ENCODE measurements at places on chromosomes 2 and 18. TPM values are rescaled to one million over a fixed set of nuclear protein-coding genes. Genes with fewer than 3 reads are reported as not detected.
A peak's percentile ranks its signal among the peaks of the same experiment; 100 is the strongest.

Gene DPP4
- total RNA-seq = 0.53 TPM

Gene CYP27A1
- 7.7 TPM for total RNA-seq

- DNase-seq = no peak
These were observed 69.9 kb upstream of the SMAD7 start for GRCh38 chr18:49020621-49021021.

DNA sequence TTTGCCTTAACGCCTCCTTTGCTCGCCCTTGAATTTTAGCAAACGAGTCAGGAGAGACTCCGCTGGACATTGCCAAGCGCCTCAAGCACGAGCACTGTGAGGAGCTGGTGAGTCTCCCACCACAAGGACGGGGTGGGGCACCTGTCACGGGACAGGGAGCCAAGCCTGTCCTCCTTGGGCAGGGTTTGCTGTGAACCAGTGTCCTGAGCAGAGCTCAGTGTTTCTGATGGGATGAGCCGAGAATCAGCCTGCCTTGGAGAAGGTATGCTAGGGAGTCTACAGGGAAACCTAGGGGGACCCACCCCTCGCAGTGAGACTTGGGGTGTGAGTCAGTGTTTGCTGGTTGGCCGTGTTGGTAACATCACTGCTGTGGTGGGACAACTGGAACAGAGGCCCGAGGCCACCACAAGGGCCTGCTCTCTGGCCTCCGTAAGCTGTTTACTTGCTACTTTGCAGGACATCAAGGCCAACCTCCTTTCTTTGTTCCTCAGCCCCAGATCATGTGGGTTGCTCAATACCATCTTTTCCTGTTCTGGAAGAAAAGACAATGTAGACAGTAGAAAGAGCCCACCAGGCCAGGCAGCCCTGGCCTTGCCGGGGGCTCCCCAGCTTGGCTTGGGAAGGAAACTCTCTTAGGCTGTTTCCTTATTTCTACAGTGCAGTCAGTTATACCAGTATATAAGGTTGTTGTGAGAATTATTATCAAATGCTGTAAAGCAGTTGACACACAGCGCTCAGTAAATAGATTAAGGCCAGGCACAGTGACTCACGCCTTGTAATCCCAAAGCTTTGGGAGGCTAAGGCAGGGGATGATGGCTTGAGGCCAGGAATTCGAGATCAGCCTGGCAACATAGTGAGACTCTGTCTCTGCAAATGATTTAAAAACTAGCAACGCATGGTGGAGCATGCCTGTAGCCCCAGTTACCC lies 42.4 kb downstream of the ITGB1BP1 start:
- peak; percentile 92 for DNase-seq

Gene DSG4
- total RNA-seq = not detected

DNA sequence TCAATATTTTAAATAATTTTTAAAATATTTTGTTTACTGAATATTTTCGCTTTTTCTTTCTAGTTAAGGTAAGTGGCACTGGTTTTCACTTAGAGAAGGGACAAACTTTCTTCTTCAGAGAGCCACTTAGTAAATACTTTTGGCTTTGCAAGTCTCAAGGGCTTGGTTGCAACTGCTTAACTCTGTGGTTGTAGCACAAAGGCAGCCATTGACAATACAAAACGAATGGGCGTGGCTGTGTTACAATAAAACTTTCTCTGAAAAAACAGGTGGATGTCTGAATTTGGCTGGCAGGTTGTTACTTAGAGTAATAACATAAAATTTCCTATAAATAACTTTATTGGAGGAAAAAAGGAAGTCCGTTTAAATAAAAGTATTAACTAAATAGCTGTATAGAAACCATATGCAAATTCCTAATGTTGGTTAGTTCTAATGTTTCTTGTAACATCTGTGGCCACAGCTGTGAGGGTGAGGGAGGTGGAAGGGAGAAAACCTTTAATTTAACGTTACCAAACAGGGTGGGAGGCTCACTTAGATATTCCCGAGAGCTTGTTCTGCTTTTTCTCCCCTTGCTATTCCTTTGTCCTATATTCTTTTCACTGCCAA lies 62.4 kb upstream of the TNP1 start:
- no peak for DNase-seq

Gene MMADHC
- total RNA-seq = 282 TPM

- DNase-seq = no peak
These were observed 110.5 kb upstream of the ID2 start for GRCh38 chr2:8571301-8571791.

Gene EDAR
- total RNA-seq = not detected

Gene CHRND
- total RNA-seq = not detected

DNA sequence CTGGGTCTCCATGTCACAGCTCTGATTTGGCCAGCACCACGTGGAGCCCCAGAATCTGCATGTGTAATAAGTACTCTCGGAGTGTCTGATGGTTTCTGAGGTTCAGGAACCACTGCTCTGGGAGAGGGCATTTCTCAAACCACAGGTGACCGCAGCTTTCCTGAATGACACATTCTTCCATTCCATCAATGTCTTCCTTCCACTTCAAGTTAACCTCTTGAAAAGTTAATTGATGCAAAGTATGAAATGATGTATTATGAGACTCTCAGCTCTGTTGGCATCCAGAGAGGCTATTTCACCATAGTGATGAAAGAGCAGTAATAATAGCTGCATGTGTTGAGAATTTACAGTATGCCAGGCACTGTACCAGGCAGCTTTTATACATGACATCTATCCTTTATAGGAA lies 61.3 kb upstream of the CRIM1 start:
- no peak for DNase-seq

GRCh38 chr18:31217038-31217849 lies 54.6 kb upstream of the DSC1 start:
- DNase-seq = no peak

All from MG63 (cell line).